DMS53 (cell line): ENCODE measurements at places on chromosomes 12 and 14.

DNA sequence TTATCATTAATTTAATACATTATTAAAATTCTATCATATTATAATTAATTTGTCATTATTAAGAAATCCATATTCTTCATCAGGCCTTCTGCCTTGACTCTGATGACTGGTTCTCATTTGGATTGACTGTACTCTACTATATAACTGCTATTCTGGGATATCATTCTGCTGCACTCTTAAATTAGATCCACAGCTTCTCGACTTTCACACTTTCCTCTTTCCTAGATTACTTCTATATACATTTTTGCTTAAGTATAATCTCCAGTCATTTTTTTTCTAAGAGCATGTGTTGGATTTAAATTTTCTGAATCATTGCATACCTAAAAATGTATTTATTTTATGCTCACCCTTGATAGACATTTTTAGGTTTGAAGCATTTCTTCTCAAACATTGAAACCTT is 12.4 kb downstream of the GRIP1 start:
- DNase-seq: no peak

GRCh38 chr12:124680863-124681778 is 113.7 kb upstream of the NCOR2 start:
- DNase-seq: no peak

DNA sequence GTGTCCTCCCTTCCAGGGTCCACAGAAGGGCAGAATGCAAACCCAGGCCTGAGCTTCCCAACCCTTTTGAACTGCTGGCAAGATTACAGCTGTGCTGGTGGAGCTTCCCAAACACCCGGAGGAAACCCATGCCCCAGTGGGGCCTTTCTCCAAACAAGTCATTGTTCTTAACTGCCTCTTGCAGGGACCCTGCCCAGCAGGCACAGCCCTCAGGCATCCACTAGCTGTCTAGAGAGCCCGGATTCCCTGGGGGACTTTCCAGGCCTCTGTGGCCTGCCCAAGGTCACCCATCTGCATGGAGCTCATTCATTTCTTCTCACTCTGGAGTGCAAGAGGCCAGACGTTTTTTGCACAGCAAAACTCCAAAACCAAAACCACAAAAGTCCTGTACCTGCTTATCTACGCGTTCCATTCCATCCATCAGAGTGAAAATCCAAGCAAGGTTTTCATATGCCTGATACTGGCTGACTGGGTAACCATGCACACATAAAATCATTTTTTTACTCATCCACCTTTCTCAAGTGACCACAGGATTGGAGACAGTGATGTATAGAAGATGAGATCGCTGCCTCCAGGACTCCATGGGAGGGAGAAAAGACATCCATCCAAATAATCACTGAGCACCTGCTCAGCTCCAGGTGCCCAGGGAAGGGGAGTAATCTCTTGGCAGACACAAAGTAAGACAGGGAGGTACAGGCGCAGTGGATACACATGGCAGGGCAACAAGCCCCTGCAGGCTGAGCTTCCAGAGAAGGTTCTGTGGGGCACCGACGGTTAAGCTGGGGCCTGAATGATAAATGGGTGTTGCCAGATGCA is 17.2 kb upstream of the BDKRB2 start:
- DNase-seq: no peak

DNA sequence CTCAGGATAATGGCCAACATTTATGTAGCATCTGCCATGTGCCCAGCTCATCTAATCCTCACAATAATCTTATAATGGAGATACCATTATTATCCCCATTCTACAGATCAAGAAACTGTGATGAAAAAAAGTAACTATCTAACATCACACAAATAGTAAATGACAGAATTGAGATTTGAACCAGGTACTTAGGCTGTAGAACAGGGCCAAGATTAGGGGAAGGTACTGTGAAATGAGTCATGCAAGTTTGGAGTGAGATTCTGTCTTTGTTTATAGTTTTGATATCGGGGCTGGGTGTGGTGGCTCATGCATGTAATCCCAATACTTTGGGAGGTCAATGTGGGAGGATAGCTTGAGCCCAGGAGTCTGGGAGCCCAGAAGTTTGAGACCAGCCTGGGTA is 1.3 kb upstream of the GNPTAB start:
- no peak for DNase-seq

DNA sequence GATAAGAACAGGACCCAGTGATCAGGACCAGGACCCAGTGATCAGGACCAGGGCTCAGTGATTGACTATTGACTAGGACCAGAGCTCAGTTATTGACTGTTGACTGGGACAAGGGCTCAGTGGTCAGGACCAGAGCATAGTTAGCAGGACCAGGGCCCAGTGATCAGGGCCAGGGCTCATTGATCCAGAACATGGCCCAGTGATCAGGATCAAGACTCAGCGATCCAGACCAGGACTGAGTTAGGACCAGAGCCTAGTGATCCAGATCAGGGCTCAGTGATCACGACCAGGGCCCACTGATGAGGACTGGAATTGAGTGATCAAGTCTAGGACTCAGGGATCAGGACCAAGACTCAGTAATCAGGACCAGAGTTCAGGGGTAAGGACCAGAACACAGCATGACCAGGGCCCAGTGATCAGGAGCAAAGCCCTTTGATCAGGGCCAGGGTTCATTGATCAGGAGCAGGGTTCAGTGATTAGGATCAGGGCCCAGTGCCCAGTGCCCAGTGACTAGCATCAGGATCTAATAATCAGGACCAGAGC is 176.0 kb downstream of the TMEM121 start:
- DNase-seq: no peak

DNA sequence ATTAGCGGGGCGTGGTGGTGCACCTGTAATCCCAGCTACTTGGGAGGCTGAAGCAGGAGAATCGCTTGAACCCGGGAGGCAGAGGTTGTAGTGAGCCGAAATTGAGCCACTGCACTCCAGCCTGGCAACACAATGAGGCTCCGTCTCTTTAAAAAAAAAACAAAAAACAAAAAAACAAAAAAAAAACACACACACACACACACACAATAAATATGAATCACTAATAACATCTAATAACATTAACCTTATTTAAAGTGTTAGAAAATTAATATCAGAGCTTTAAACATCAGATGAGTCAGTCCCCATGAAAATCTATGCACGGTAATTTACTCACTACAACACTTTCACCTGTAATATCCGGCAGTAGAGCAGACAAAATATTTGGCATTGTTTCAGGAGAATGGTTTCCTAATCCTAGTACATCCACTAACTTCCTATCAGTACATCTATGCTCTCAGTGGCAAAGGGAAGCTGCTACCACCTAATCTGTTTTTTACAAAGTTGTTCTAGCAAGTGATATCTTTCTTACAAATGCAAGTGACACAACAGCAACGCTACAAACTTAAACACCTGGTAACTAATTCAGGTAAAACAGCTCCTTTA is 36.2 kb downstream of the MED13L start:
- no peak for DNase-seq

DNA sequence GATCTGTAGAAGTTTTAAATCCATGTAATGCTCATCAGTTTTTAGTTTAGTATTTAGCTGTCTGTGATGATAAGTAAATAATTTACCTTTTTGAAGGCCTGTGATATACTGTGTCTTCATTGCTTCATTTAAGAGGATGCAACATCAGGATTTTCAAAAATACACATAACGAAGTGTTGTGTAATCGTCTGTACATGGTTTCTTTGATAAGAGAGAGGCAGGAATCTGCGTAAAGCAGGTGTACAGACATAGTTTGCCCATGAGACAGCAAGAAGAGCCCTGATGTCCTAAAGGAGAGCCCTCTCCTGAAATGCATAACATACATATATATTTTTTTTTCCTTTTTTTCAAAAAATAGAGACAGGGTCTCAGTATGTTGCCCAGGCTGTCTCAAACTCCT is 44.8 kb downstream of the RASSF3 start:
- no peak for DNase-seq

- DNase-seq: peak; percentile 66
Measured at GRCh38 chr14:71175491-71175890, 268.2 kb downstream of the PCNX1 start.

- no peak for DNase-seq
Measured at GRCh38 chr14:22449600-22449905, 139.5 kb downstream of the DAD1 start.

DNA sequence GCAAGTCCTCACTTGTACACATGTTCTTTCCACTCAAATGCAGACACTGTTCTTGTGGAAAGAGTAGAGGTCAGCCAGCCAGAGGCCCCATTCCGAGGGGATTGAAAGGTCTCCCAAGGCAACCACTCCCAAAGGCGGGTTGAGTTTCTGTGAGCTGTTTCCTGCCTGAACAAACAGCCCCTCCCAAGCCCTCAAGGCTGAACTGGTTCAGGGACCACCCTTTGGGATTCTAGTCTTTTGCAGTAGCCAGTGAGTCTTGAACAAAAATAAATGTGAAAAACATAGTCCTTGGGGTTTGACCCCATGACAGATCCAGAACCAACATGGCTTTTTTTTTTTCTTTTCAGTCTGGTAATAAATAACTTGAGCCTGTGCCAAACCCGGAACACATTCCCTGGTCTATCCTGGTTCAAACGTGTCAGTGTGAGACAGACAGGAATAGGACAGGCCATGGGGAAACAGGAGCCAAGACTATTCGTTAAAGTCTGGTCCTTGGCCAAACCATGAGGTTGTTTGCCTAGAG is 17.6 kb upstream of the STK38L start:
- DNase-seq: no peak

GRCh38 chr14:50941151-50941550 is 3.1 kb downstream of the PYGL start:
- no peak for DNase-seq

DNA sequence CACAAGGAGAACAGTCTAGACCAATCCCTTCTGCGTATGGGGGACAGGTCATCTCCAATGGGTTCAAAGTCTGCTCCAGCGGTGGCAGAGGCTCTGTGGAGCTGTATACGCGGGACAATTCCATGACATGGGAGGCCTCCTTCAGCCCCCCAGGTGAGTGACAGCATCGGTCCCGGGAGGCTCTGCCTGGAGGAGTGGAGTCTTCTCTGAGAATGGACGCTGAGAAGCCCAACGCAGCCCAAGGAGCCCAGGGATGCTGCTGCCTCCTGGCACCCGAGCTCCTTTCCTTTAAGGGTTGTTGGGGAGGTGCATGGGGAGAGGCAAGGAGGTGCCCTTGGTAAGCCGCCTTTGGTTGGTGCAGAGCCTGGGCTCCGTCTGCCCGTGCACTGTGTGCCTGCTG is 28.2 kb downstream of the ADGRD1 start:
- DNase-seq: no peak
